Suppressor macrophage treated with lipopolysaccharide for 4 hours (primary cell): ENCODE measurements at places on chromosomes 3 and 15.

DNA sequence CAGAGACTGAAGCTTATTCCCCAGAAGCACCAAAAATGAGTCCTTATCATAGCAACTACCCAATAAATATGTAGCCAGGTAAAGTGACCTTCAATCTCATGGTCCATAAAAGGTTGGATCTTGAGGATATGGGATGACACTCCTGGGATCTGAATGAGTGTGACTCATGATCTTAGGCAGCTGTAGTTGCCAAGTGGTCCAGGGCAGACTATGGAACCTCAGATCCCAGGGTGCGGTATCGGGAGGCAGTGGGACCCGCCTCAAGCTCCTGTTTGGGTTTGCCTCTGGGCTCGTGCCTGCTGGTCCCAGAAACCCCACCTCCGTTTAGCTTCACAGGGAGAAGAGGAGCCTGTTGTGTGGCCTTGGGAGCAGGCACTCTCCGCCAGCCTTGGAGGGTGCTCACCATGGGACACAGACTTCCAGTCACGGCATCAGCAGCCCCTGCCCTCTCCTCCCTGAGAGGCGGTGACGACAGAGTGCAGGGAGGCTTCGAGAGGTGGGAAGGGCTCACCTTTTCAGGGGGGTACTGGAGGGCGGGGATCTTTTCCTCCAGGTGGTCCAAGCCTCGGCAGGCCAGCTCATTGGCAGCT lies 8.1 kb downstream of the PLIN1 start:
- DNase-seq, result no peak

DNA sequence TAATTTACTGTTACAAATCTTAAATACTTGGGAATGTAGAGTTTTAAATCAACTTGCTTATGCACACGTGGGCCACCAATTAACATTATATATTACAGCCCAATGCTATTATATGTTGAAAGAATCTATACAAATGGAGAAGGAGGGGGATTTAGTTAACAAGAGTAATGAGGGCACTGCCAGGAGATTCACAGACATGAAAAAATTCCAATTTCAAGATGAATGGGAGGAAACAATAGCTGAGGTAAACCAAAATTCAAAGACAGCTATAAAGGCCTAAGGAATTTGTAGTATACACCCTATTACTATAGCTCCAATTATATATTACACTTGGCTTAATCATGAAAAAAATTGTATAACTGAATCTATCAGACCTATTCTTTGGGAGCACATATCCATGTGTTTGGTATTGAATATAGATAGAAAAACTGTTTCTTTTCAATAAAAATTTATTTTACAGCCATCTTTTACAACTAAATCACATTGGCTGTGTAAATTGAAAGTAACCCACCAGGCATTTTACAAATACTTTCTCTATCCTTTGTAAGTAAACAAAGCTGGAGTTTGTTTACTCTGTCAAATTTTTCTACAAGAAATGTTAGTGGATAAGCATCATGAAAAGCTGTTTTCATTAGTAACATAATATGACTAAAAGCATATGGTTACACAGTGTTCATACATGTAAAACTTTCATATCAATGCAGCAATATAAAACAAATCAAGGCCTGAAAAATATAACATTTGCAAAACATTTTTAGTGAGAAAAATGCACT lies 1045.8 kb downstream of the ROBO1 start:
- DNase-seq, result no peak

- no peak for DNase-seq
These were observed 258.4 kb upstream of the AGTR1 start for GRCh38 chr3:148439254-148439822.

DNA sequence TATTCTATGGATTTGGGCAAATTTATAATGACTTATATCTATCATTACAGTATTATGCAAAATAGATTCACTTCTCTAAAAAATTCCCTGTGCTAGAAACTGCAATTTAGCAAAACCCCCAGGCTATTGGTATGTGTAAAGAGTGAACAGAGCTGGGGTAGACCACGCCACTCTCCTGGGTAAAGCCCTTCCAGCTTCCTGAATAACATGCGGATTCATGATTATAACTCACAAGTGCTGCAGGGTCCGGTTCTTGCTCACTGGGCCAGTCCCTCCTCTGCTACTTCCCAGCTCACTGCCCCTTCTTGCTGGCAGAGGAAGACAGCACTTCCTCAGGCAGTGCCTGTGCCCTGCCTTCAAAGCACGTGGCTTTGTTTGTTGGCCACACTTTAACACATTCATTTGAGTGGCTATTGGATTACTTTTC lies 4.1 kb downstream of the CD80 start:
- peak; percentile 97 for DNase-seq

DNA sequence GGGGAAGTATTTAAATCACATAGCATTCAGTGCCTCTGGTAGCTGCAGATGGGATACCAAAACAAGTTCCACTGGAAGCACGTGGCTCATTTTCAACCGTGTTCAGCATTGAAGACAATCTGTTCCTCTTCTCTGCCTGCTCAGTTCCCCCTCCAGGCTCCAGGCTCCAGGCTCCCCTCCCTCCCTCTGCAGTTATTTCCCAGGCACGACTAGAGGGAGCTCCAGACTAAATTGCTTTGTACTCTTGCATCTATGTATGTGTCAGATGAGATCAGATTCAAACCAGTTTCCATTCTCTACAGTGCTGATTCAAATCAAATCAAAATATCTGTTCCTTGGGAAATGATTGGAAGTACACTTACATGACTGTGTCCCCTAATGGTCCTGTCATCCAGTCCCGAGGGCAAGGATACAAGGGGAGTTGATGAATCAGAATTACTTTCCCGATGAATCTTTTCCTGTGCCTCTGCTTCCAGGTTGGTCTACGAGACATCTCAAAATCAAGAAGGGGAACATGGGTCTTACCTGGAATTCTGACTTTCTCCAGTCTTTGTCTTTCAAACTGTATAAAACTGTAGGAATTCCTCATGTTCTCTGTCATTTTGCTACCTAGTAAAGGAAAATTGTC lies 600.5 kb downstream of the EDEM1 start:
- peak; percentile 48 for DNase-seq

GRCh38 chr3:159789742-159790635 lies 198.6 kb upstream of the IL12A start:
- DNase-seq, result no peak

- peak; percentile 2 for DNase-seq
These were observed 78.5 kb upstream of the ROBO1 start for GRCh38 chr3:79846148-79846933.
